ENCODE measurements at places on chromosomes 7 and 10.

DNA sequence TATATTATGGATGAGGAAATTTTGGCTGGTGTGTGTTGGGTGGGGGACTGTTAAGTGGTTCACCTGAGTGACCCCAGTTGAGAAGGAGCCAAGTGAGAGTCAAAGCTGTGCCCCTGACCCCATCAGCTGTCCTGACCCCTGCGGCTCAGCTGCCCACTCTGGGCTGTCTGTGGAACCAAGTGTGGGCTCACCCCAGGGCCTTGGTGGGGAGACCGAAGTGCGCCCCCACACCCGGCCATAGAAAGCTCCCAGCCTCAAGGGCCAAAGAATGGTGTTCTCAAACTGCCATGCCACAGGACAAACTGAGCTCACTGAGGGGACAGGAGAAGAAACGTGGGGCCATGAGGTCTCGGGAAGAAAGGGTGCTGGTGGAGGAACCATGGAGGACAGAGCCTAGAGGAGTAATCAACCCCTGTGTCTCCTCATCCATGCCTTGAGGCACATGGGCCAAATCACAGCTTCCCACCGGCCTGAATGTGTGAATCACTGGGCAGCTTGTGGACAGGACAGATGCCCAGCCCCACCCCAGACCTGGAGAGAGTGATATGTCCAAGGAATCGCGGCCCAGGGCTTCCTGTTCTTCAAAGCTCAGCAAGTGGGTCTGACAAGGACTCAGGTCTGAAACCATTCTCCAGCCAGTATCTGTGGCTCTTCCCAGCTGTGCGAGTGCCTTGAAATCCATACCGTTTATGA, 86.2 kb upstream of the CACUL1 start:
- DNase-seq, result no peak

DNA sequence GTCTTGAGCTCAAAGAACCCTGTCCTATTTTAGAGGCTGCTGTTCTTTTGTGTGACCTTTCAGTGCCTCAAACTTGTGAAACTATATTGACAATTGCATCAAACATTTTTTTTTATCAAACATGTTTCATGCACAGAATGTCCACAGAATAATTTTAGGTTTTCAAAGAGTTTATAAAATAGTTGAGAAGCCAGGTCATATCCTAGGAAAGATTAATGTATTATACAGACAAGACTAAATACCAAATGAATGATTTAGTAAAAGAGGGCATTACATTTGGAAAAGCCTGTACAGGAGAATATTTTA, 67.0 kb downstream of the CDK6 start:
- DNase-seq, result no peak

GRCh38 chr7:727104-727805, at the start of gene PRKAR1B:
Gene PRKAR1B (minus strand): TSS chr7:727281. CDS start chr7:711505, 15,776 bp downstream.
- DNase-seq, result peak; percentile 52

DNA sequence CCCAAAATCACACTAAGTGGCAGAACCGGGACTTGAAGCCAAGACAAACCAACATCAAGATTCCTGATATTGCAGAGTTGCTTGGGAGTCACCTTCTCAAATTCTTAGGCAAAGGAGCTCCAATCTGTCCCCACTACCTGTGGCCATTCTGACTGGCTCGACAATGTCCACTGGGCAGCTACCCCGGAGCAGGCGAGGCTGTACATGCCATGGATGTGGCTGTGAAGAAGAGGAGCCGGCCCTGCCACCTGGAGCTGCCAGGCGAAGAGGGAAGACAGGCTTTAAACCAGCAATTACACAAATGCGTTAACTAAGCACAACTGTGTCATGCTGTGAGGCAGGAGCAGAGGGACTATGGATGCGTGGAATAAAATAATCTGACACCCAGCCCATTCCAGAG, 18.1 kb downstream of the CAMK2G start:
- DNase-seq, result no peak

GRCh38 chr7:24727154-24728120, 29.8 kb downstream of the GSDME start:
- no peak for DNase-seq

GRCh38 chr7:3747467-3747866, 446.4 kb downstream of the SDK1 start:
- DNase-seq, result no peak

DNA sequence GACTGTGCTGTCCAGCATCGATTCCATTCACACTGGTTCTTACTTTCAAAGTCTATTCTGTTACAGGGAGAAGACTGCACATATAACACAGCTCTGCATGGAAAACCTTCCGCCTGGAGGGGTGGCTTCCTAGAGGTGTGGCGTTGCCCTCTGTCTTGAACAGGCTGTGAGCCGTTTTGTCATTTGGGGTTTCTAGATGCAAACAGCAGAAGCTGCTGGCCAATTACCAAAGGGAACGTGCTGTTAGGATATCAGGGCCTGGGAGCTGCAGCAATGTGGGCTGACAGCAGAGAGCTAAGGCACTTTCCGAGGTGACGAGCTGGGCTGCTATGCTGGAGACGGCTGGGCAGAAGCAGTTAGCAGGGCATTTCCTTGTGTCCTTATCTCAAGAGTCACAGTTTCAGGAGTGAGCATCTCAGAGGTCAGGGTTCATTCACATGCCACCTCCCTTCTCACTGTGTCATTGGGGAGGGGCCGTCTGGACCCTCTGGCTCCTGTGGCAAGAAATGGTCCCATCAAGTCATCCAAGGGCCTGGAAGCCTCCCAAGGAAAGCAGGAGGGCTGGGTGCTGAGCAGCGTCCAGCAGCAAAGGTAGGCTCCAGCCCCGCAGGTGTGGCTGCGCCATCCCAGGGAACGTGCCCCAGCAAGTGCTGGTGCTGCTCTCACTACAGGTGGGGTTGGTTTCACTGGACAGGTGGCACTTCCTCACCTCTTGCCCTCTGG, 106.5 kb downstream of the WDR37 start:
- no peak for DNase-seq

GRCh38 chr10:35699848-35700486, 57.9 kb upstream of the FZD8 start:
- DNase-seq, result no peak

DNA sequence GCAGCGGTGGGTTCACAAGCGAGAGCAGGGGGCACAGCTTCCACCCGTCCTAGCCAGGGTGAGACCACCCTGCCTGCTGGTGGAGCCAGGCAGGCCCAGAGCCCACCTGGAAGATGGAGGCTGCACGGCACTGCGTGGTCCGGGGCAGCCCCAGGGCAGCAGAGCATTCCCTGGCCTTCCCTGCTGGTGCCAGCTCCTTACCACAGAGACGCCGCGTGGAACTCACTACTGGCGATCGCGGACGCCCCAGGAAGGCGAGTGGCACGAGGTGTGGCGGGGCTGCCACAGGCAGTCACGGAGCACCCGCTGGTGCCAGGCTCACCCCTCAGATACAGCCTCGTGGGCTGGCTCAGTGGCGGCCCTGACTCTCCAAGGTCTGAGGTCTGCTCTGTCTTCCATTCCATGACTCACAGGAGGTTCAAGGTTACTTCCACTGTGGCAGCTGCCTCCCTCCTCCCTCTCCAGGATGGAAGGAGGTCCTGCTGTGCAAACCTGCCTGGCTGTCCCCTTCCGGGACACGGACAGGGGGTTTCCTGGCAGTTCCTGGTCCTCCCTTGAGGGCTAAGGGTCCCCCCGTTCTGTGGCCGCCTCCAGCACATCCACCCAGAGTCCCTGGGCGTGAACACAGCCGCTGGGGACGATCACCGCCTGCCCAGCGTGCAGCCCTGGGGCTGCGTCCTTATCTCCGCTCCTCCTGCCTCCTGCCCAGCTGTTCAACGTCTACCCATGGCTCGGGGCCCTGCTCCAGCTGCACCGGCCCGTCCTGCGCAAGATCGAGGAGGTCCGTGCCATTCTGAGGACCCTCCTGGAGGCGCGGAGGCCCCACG, 3.1 kb downstream of the CYP2W1 start:
- DNase-seq, result no peak

DNA sequence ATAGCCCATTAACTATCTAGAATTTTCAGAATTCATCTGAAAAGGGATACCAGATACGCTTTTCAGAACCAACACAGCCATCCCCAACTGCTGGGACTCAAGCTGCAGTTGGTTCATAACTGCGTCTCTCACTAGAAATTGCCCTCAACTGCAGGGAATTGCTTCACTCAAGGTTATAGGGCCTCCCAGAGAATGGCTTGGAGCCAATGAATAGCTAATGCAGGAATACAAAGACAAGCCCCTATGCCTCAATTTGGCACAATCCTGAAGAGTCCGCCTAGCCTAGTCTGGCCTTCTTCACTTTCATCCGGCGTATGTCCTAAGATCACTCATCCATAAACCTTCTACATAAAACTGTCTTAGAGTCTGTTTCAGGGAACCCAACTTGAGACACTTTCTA, 164.0 kb downstream of the SKAP2 start:
- no peak for DNase-seq

- DNase-seq, result no peak
Observed at GRCh38 chr10:90845726-90846125, 12.1 kb downstream of the HTR7 start.

DNA sequence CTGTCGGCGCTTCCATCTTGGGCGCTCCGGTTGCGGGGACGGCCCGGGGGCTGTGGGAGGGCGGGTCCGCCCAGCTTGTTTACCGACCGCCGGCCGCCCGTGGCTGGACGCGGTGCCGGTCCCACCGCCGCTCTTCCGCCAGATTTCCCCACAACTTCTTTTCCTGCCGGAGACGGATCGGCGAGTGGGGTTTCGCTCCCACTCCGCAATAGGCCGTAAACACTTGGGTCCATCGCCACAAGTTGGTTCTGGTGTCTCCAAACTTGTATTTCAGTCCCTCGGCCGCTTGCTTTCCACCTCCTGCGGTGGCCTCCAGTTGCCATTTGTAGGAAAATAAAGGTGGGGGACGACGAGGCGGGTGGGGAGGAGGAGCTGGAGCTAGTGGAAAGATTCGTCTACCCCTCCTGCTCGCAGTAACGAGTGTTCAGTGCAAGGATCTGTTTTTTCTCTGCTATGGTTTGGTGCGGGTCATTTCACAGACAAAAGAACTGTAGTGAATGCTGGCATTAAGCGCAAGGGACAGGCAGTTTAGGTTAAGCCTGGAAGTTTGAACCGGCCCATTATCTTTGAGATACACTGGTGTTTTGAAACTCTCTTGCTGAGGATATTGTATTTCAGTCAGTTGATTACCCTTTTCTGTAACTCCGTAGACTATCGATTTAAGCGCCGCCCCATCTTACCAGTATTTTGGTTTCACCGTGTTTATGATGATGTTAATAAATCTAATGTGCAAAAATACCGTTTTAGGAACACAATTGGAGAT, 24.3 kb upstream of the ZRANB1 start:
- peak; percentile 33 for DNase-seq

DNA sequence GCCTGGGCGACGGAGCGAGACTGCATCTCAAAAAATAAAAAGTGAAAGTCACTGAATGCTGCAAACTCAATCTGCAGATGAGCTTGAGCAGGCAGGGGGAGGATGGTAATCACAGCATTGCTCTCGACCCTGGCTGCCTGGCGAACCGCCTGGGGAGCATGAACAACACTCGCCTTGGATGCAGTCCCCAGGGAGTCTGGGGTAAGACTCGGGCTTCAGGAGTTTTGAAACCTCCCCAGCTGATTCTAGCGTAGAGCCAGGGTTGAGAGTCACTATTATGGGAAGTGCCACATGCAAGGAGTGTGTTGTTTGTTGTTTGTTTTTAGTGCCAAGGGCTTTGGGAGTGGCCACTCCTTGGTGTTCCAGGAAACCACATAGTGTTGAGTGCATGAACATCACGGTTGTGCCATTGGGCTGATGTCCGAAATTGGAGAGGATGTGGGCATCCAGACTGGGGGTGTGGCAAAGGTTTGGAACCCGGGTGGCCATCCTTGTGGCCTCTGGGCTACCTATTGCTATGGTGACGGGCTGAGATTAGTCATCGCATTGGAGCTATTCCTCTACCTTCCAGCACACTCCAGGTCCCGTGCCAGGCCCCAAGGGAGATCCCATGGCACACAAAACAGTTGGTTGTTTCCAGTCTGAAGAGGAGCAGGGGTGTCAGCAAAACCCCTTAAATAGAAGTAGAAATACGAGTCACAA, 92.6 kb downstream of the RGS10 start:
- DNase-seq, result no peak

- no peak for DNase-seq
Observed at GRCh38 chr7:135774284-135774683, 25.7 kb upstream of the FAM180A start.

- DNase-seq, result no peak
Observed at GRCh38 chr10:125102246-125102645, 58.1 kb downstream of the CTBP2 start.

DNA sequence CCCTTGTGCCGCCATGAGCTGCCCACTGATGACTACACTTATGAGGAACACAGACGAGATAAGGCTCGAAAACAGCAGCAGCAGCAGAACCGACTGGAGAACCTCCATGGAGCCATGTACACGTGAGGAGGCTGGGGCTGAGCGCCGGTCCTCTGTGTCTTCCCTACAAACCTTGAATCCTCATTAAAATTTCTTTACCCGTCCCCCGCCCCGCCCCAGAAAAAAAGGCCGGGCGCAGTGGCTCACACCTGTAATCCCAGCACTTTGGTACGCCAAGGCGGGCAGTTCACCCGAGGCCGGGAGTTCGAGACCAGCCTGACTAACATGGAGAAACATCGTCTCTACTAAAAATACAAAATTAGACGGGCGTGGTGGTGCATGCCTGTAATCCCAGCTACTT, 1.5 kb upstream of the RINT1 start:
- no peak for DNase-seq

DNA sequence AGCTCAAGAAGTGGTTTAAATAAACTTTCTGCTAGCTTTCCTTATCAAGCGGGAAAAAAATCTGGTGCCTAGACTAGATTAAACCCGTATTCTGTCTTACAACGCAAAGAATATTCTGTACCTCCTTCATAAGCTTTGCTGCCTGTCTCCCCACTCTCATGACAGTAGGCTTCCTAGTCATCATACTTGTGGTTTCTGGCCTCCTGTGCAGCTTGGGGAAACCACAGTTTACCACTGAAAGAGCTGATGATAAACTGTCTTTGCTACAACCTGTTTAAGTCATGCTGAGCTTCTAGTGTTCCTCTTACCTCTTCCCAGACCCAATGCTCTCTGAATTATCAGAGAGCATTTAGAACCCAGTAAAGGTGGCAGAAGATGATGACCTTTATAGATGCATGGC, 55.0 kb downstream of the PODXL start:
- DNase-seq, result peak; percentile 29

DNA sequence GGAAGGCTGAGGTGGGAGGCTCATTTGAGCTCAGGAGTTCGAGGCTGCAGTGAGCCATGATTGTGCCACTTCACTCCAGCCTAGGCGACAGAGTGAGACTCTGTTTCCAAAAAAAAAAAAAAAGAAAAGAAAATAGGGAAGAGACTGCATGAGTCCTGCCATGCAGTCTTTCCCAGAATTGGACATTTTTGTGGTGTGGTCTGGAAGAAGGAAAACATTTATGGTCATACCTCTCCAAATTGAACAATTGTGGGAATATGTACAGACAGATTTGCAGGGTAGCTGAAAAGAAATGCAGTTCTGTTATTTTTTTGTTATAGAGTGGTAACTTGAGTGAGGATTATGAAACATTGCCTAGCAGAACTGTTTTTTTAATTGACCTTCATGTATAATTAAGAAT, 198.1 kb downstream of the AUTS2 start:
- no peak for DNase-seq
